ENCODE measurements at places on chromosomes 5 and 9. TPM values are rescaled to one million over a fixed set of nuclear protein-coding genes. Genes with fewer than 3 reads are reported as not detected.

GRCh38 chr9:90142580-90142979 lies 500.0 kb downstream of the DIRAS2 start:
- peaks cover 6% of the 10 kb centered on the region for H3K4me1 ChIP-seq
- H3K27ac ChIP-seq: no peak overlapping the region
- DNase-seq: no peak
- no peaks in the 10 kb centered on the region for H3K27me3 ChIP-seq

GRCh38 chr9:95516734-95517558 lies at the start of gene PTCH1:
Gene PTCH1 (minus strand): TSS chr9:95516971.
- H3K27ac ChIP-seq: no peak within 1 kb of the TSS
- H3K27me3 ChIP-seq: peaks cover 17% of the 10 kb centered on the region
- H3K36me3 ChIP-seq: no peaks in the 10 kb centered on the region
- peak within 1 kb of the TSS; percentile 67 for H3K4me3 ChIP-seq

DNA sequence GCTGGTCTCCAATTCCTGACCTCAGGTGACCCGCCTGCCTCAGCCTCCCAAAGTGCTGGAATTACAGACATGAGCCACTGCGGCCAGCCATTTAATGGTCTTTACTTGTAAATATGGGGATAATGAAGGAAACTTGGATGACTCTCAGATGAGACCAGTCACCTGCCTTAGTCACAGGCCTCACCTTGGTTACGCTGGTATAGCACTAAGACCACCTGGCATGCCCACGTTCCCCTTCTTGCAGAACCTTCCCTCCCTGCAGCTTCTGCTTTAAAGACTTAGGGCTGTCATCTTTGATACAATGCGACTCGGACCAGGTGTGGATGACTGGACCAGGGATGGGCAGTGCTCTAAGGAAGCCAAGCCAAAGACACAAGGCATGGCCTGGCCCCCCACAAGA lies 629.9 kb downstream of the CCDC171 start:
- no peaks in the 10 kb centered on the region for H3K36me3 ChIP-seq
- H3K4me3 ChIP-seq: no peak overlapping the region
- no peak overlapping the region for H3K27ac ChIP-seq
- no peak for DNase-seq
- no peaks in the 10 kb centered on the region for H3K4me1 ChIP-seq

- no peak overlapping the region for H3K27ac ChIP-seq
- H3K36me3 ChIP-seq: no peaks in the 10 kb centered on the region
- H3K4me3 ChIP-seq: no peak overlapping the region
- H3K4me1 ChIP-seq: peaks cover 8% of the 10 kb centered on the region
- DNase-seq: no peak
- no peaks in the 10 kb centered on the region for H3K27me3 ChIP-seq
Measured at GRCh38 chr9:108269371-108269770, 586.4 kb downstream of the ACTL7B start.

- no peak overlapping the region for H3K4me3 ChIP-seq
- DNase-seq: no peak
- no peaks in the 10 kb centered on the region for H3K27me3 ChIP-seq
- H3K4me1 ChIP-seq: no peaks in the 10 kb centered on the region
Measured at GRCh38 chr5:158378931-158379330, 520.0 kb upstream of the CLINT1 start.

GRCh38 chr9:22469928-22470544 lies 23.4 kb downstream of the DMRTA1 start:
- H3K4me3 ChIP-seq: no peak overlapping the region
- no peaks in the 10 kb centered on the region for H3K36me3 ChIP-seq
- no peaks in the 10 kb centered on the region for H3K27me3 ChIP-seq
- no peak overlapping the region for H3K27ac ChIP-seq
- no peak for DNase-seq

DNA sequence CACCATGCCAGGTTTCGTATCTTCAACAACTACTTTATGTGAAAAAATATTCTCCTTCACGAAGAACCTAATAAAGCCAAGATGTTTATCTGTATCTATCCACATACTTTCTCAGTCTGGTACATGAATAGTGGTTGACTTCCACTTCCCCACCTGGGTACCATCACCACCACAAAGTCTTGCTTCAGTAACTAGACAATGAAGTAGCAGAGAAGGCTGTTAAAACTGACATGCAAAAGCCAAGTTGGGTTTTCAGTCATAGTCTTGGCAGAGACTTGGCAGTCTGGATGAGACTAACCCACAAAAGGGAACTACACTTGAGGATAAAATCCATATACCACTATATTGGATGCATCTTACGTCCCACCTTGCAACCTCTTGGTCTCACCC lies 5.0 kb downstream of the P4HA2 start:
- no peaks in the 10 kb centered on the region for H3K27me3 ChIP-seq
- no peaks in the 10 kb centered on the region for H3K36me3 ChIP-seq
- no peak overlapping the region for H3K4me3 ChIP-seq
- DNase-seq: no peak
- H3K27ac ChIP-seq: no peak overlapping the region

DNA sequence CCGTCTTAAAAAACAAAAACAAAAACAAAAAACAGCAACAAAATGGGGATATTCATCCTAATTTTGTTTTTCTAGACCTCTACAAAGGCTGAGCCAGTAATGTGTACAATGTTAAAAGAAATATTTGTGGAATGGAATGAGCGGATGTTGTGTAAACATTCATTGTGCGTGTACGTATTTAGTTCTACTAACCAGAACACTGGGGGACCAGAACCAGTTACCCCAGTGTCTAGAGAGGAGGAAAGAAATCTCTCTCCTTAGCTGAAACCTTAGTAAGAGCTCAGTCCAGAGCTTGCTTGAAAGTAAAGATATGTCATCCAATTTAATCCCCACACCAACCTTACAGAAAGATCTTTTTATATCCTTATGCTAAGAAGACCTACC lies 106.7 kb upstream of the CPEB4 start:
- no peaks in the 10 kb centered on the region for H3K27me3 ChIP-seq
- H3K4me3 ChIP-seq: no peak overlapping the region
- H3K27ac ChIP-seq: peak overlapping the region; percentile 72
- H3K36me3 ChIP-seq: no peaks in the 10 kb centered on the region
- DNase-seq: no peak
- peaks cover 24% of the 10 kb centered on the region for H3K4me1 ChIP-seq

- H3K27me3 ChIP-seq: no peaks in the 10 kb centered on the region
- H3K36me3 ChIP-seq: no peaks in the 10 kb centered on the region
Measured at GRCh38 chr5:173464813-173465212, 136.6 kb upstream of the STC2 start.

DNA sequence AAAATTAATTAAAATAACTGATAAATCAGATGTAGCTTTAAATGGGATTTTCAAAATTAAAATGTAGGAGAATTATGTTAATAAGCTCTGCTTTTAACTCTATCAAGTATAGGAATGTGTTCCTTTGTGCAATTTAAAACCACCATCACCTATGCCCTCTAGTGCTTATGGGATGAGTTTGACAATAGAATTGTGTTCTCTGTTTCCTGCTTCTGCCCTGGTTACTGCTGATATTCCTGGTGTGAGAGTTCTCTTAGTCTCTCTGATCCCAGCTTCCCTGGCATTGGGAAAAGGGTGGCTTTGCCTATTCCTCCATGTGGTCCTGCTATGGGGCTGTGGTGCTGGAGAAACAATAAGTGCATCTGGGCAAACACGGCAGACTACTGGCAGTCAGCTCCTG lies 8.1 kb downstream of the LRRTM2 start:
- H3K27ac ChIP-seq: no peak overlapping the region
- H3K4me3 ChIP-seq: no peak overlapping the region
- peaks cover 24% of the 10 kb centered on the region for H3K4me1 ChIP-seq
- no peak for DNase-seq

GRCh38 chr9:33919276-33919897 lies 102.4 kb downstream of the UBE2R2 start:
- no peak for DNase-seq
- peaks cover 97% of the 10 kb centered on the region for H3K36me3 ChIP-seq
- no peak overlapping the region for H3K27ac ChIP-seq
- H3K27me3 ChIP-seq: no peaks in the 10 kb centered on the region

GRCh38 chr5:166570865-166571264 lies 1720.6 kb upstream of the WWC1 start:
- H3K36me3 ChIP-seq: no peaks in the 10 kb centered on the region
- H3K27ac ChIP-seq: no peak overlapping the region
- no peaks in the 10 kb centered on the region for H3K4me1 ChIP-seq
- no peaks in the 10 kb centered on the region for H3K27me3 ChIP-seq
- DNase-seq: no peak
- H3K4me3 ChIP-seq: no peak overlapping the region

DNA sequence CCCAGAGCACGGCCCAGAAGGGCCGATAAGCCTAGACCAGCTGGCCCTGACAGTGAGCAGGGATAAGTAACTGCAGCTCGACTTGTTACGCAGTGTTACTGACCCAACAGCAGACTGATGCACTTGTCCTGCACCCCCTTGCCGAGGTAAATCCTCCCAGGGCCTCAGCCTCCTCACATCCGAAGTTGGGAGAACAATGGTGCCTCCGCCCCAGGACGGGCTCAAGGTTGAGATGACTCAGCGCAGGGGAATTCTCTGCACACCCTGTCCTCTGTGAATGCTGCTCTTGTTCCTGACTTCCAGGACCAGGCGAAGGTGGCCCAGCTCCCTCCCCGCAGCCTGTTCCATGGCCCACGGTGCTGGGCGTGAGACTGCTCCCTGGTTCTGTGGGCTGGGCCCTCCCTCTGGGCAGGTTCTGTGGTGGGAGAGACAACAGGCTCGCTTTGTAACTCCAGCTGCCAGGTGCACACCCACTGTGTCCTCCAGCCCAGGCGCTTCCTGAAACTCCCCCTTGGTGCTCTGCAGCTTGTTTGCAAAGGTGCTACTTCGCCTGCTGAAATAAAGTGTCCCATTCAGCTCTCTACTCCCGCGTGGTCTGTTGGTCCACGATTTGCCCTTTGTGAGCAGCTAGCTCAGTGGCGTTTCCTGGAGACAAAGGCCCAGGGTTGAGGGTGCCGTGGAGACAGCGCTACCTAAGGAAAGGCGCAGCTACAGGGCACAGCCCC lies 40.1 kb upstream of the SLC6A19 start:
- H3K4me3 ChIP-seq: no peak overlapping the region
- peaks cover 20% of the 10 kb centered on the region for H3K27me3 ChIP-seq
- no peak for DNase-seq
- no peaks in the 10 kb centered on the region for H3K36me3 ChIP-seq
- H3K27ac ChIP-seq: no peak overlapping the region

GRCh38 chr5:158133369-158133768 lies 274.4 kb upstream of the CLINT1 start:
- H3K27ac ChIP-seq: no peak overlapping the region
- no peak overlapping the region for H3K4me3 ChIP-seq
- H3K36me3 ChIP-seq: no peaks in the 10 kb centered on the region

GRCh38 chr9:7369384-7369821 lies 430.2 kb downstream of the DMAC1 start:
- no peaks in the 10 kb centered on the region for H3K36me3 ChIP-seq
- peaks cover 29% of the 10 kb centered on the region for H3K4me1 ChIP-seq
- H3K27me3 ChIP-seq: no peaks in the 10 kb centered on the region
- H3K27ac ChIP-seq: no peak overlapping the region

GRCh38 chr5:125343015-125343414 lies 596.6 kb upstream of the ZNF608 start:
- no peaks in the 10 kb centered on the region for H3K27me3 ChIP-seq
- H3K36me3 ChIP-seq: no peaks in the 10 kb centered on the region
- H3K4me1 ChIP-seq: no peaks in the 10 kb centered on the region
- DNase-seq: no peak
- H3K4me3 ChIP-seq: no peak overlapping the region

DNA sequence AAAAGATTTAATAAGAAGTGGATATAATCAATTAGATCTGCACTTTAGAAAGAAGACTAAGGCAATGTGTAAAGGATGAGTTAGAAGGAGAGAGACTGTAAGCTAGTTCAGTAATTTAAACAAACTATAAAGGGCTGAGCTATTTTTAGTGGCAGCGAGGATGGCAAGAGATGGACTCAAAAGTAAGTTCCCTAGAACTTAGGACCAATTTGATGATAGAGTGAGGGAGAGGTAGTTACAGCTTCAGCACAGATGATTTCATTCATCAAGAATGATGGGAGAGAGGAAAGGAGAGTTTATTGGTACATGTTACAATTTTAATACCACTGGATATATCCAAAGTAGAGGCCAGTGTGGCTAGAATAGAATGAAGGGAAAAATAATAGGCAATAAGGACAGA lies 19.1 kb downstream of the NADK2 start:
- no peaks in the 10 kb centered on the region for H3K4me1 ChIP-seq
- H3K36me3 ChIP-seq: peaks cover 6% of the 10 kb centered on the region

- H3K27me3 ChIP-seq: no peaks in the 10 kb centered on the region
- no peak overlapping the region for H3K27ac ChIP-seq
- H3K4me3 ChIP-seq: no peak overlapping the region
Measured at GRCh38 chr5:141784529-141784928, 93.7 kb downstream of the PCDH1 start.

DNA sequence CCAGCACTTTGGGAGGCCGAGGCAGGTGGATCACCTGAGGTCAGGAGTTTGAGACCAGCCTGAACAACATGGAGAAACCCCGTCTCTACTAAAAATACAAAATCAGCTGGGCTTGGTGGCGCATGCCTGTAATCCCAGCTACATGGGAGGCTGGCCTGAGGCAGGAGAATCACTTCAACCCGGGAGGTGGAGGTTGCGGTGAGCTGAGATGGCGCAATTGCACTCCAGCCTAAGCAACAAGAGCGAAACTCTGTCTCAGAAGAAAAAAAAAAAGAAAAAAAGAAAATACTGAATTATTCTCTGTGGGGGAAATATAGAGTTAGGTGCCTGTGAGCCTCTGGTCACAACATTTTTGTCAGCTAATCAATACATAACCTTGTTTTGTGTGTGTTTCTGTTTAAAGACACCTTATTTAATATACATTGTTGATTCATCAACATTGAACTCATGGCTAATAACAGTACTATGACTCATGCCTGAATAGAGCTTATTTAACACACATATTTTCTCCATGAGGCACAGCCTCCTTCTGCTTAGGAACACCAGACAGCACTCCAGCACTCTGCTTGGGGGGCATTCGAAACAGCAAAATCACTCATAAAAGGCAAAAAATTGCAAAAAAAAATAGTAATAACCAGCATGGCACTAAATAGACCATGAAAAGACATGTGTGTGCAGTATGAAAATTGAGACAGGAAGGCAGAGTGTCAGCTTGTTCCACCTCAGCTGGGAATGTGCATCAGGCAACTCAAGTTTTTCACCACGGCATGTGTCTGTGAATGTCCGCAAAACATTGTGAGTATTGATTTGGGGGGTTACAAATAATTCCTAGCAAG lies at the start of gene IL31RA:
Gene IL31RA, plus strand, starts transcription at position 519 of the 836 bp plus-strand sequence. Its CDS starts 214 bp downstream, at position 733.
- H3K27ac ChIP-seq: no peak within 1 kb of the TSS
- H3K4me3 ChIP-seq: peak within 1 kb of the TSS; percentile 23
- H3K36me3 ChIP-seq: no peaks in the 10 kb centered on the region
- H3K4me1 ChIP-seq: no peaks in the 10 kb centered on the region
- no peaks in the 10 kb centered on the region for H3K27me3 ChIP-seq
- no peak for DNase-seq

- H3K27ac ChIP-seq: no peak overlapping the region
- H3K4me1 ChIP-seq: no peaks in the 10 kb centered on the region
- no peak overlapping the region for H3K4me3 ChIP-seq
Measured at GRCh38 chr9:123131258-123131657, 97.8 kb downstream of the GPR21 start.

Gene ZNF879
- 3.8 TPM for total RNA-seq

Gene ADCY2
- total RNA-seq: 76.9 TPM

Gene MAMDC2
- 1.9 TPM for total RNA-seq

Gene PPIC
- 17.1 TPM for total RNA-seq

Gene RASEF
- 0.04 TPM for total RNA-seq

Data from psoas muscle (tissue), 8 donors.